ENCODE measurements at places on chromosomes 4 and X. TPM values are rescaled to one million over a fixed set of nuclear protein-coding genes. Genes with fewer than 3 reads are reported as not detected.

GRCh38 chr4:35649778-35650177, 594.5 kb downstream of the ARAP2 start:
- no peaks in the 10 kb centered on the region for H3K36me3 ChIP-seq
- H3K4me3 ChIP-seq: no peak overlapping the region
- DNase-seq: no peak
- no peaks in the 10 kb centered on the region for H3K27me3 ChIP-seq
- H3K27ac ChIP-seq: no peak overlapping the region

GRCh38 chr4:119266153-119266552, 53.6 kb downstream of the USP53 start:
- H3K27me3 ChIP-seq: no peaks in the 10 kb centered on the region
- H3K36me3 ChIP-seq: peaks cover 7% of the 10 kb centered on the region
- no peak overlapping the region for H3K27ac ChIP-seq
- H3K4me1 ChIP-seq: peaks cover under 1% of the 10 kb centered on the region

GRCh38 chr4:7197910-7198309, 5.6 kb downstream of the SORCS2 start:
- no peak overlapping the region for H3K4me3 ChIP-seq
- no peaks in the 10 kb centered on the region for H3K36me3 ChIP-seq
- H3K27me3 ChIP-seq: peaks cover 6% of the 10 kb centered on the region
- H3K4me1 ChIP-seq: no peaks in the 10 kb centered on the region

DNA sequence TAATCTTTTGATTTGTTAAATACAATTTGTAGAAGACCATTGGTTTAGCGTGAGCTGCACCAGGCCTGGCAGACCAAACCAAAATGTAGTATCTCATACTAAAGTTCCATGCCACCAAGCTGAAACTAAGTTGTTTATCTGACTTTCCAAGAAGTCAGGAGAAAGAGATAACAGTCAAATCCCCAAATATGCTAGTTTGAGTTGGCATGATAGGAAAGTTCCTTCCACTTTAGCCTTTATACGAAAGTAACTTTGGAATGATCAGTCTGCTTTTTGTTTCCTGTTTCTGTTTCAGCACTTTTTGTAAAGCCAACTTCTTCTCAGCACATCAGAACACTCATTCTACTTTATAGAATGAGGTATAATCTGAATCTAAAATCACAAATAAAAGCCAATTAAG, 449.2 kb downstream of the GRXCR1 start:
- H3K4me1 ChIP-seq: no peaks in the 10 kb centered on the region
- H3K27ac ChIP-seq: no peak overlapping the region
- no peaks in the 10 kb centered on the region for H3K36me3 ChIP-seq
- DNase-seq: no peak
- H3K27me3 ChIP-seq: no peaks in the 10 kb centered on the region
- no peak overlapping the region for H3K4me3 ChIP-seq

- no peak for DNase-seq
- H3K27ac ChIP-seq: peak overlapping the region; percentile 61
- no peaks in the 10 kb centered on the region for H3K36me3 ChIP-seq
- peak overlapping the region; percentile 95 for H3K4me3 ChIP-seq
These were observed 958 bp downstream of the CUL4B start for GRCh38 chrX:120559804-120560203.

DNA sequence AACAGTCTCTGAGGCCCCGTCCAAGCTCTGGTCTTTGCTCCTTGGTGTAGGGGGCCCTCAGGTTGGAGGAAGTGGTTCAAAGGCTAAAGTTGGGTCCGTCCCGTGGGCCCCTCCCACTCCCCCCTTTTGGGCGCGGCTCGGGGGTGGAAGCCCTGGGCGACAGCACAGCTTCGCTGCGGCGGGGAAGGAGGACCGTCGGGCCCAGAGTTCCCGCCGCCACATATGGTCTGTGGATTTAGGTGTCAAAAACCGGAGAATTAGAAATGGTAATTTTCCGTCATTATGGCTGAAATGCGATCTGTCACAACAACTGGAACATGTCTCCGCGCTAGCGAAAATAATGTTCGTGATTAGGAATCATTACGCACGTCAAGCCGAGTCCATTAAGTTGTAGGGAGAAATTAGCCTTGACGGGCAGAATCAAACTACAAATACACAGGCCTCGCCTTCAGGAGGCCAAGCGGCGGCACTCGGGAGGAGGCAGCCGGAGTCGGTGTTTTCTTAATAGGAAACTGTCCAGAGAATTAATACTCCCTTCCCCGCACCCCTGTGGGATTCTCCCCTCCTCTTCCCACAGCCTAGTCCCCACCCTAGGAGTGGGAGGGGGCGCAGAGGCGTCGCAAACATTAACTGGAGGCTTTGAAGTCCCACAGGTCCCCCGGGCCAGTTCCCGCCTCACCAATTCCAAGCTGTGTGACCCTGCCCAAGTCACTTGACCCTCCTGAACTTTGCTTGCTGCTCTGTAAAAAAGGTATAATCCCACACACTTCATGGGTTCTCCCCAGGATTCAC, 15.0 kb downstream of the NKX3-2 start:
- H3K4me1 ChIP-seq: peaks cover 30% of the 10 kb centered on the region
- H3K27ac ChIP-seq: no peak overlapping the region
- H3K36me3 ChIP-seq: no peaks in the 10 kb centered on the region
- DNase-seq: no peak

DNA sequence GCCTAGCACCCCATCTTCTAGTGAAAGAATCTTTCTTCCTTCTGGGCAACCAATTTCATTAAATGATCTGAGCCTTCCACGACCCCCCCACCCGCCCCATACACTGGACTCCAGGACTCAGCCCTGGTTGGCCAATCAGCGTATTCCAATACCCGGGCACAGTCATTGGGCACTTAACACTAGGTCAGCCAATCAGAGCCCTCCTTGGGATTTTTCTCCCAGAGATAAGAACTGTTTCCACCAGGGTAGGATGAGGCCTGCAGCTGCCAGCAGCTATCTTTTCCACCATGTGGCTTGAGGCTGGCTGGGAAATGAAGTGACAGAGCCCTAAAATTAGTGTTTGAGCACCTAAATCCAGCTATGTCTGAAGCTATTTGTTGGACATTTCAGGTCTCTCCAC, 418.8 kb downstream of the BCOR start:
- H3K36me3 ChIP-seq: no peaks in the 10 kb centered on the region
- H3K4me3 ChIP-seq: no peak overlapping the region
- no peak for DNase-seq
- no peaks in the 10 kb centered on the region for H3K4me1 ChIP-seq

DNA sequence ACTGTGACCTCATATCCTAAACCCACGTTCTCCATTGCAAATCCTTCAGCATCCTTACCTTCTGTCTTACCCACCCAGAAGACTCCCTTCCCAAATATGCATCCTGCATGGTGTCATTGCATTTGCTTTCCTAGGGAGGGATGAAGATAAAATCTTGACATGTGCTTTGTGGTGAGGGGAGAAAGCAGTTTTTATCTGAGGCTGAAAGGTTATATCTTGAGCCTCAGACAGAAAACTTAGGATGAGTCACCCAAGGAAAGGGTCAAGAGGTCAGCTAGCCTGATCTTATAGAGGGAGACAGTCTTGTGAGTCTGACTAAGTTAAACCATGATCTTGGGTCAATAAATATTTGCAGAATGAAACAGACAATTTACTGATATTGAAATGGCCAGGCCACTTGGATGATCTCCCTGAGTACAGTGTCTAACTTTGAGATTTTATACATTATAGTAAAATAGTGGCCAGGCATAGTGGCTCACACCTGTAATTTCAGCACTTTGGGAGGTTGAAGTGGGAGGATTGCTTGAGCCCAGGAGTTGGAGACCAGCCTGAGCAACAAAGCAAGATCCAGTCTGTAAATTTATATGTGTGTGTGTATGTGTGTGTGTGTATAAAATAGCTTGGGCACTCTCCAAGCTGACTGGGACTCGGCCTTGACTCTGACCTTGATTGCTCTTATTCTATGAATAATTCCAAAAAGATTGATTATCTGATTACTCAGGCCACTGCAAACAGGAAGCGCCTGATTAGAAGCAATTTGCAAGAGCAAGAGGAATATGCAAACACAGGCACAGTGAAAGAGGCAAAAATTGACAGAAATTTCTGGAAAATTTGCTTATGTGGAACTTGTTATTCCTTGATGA, 15.4 kb upstream of the FAM9C start:
- no peak overlapping the region for H3K27ac ChIP-seq
- no peak overlapping the region for H3K4me3 ChIP-seq
- H3K36me3 ChIP-seq: no peaks in the 10 kb centered on the region

GRCh38 chr4:111631215-111631999, 513.8 kb upstream of the FAM241A start:
- no peak overlapping the region for H3K27ac ChIP-seq
- no peak overlapping the region for H3K4me3 ChIP-seq
- H3K4me1 ChIP-seq: peaks cover 5% of the 10 kb centered on the region
- no peaks in the 10 kb centered on the region for H3K36me3 ChIP-seq

- no peaks in the 10 kb centered on the region for H3K36me3 ChIP-seq
- no peak for DNase-seq
- peaks cover 2% of the 10 kb centered on the region for H3K27me3 ChIP-seq
- H3K4me1 ChIP-seq: peaks cover 10% of the 10 kb centered on the region
- H3K27ac ChIP-seq: no peak overlapping the region
- H3K4me3 ChIP-seq: no peak overlapping the region
These were observed 50.7 kb downstream of the FHL1 start for GRCh38 chrX:136198010-136198409.

DNA sequence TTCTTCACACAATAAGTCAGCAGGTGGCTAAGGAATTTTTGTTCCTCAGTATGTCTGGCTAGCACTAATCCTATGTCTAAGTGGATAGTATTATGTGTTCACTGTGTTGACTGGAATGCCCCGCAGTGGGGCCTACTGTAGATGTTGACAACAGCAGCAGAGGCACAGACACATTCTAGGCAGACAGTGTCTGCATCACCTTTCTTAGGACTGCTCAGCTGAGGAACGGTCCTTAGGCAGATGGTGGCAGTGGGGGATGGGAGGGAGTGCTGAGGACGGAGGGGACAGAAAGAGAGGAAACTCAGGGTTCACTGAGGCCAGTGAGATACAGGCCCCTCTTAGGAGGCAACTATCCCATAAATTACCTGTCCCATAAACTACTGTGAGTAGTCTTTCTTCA, 44.6 kb upstream of the LEF1 start:
- H3K27me3 ChIP-seq: no peaks in the 10 kb centered on the region
- no peaks in the 10 kb centered on the region for H3K36me3 ChIP-seq
- no peak overlapping the region for H3K27ac ChIP-seq
- H3K4me3 ChIP-seq: no peak overlapping the region
- no peaks in the 10 kb centered on the region for H3K4me1 ChIP-seq

GRCh38 chrX:38937400-38937799, 136.1 kb downstream of the MID1IP1 start:
- no peak overlapping the region for H3K4me3 ChIP-seq
- H3K27ac ChIP-seq: no peak overlapping the region
- no peaks in the 10 kb centered on the region for H3K4me1 ChIP-seq
- no peaks in the 10 kb centered on the region for H3K27me3 ChIP-seq

DNA sequence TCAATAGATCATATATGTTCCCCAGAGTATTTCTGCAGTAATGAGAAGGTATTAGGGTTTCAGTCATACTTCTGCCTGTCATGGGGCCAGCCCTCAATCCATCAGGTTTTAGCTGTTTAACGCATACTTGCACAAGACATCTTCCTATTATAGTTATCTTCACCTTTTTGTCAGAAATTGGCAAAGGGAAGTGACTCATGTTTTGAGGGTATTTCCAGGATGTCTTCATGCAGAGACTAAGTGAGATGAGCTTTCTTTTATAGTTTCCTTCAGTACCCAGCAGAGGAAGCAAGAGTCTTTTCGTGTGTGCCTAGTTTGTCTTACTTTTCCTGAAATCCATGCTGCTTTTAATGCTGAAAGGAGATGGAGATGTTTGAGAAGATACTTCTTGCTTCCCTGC, 9.5 kb downstream of the CSTF2 start:
- H3K27me3 ChIP-seq: no peaks in the 10 kb centered on the region
- no peak overlapping the region for H3K27ac ChIP-seq
- H3K36me3 ChIP-seq: peaks cover 14% of the 10 kb centered on the region
- DNase-seq: no peak

GRCh38 chrX:68762766-68763165, 66.1 kb upstream of the EFNB1 start:
- H3K27ac ChIP-seq: no peak overlapping the region
- no peak overlapping the region for H3K4me3 ChIP-seq
- H3K36me3 ChIP-seq: no peaks in the 10 kb centered on the region
- no peaks in the 10 kb centered on the region for H3K27me3 ChIP-seq

- DNase-seq: no peak
- peak overlapping the region; percentile 68 for H3K4me3 ChIP-seq
- no peak overlapping the region for H3K27ac ChIP-seq
- peaks cover 54% of the 10 kb centered on the region for H3K36me3 ChIP-seq
These were observed 66.9 kb upstream of the MMAA start for GRCh38 chr4:145552181-145552822.

Gene HTRA3
- 1.7 TPM for total RNA-seq

Gene GAGE12F
- not detected for total RNA-seq

Gene PDS5A
- 57.1 TPM for total RNA-seq

Gene GLOD5
- total RNA-seq: not detected

Gene HSD17B13
- total RNA-seq: not detected

Gene RAB9B
- 2.3 TPM for total RNA-seq

Gene MGARP
- not detected for total RNA-seq

Gene HSPA4L
- total RNA-seq: 1.6 TPM

Gene CCKAR
- not detected for total RNA-seq
